Epithelial cell of alveolus of lung (primary cell): ENCODE measurements at places on chromosomes 6 and 20. TPM values are rescaled to one million over a fixed set of nuclear protein-coding genes. Genes with fewer than 3 reads are reported as not detected.

CCDC28A gene
- 15.0 and 17.8 TPM in 2 replicates for total RNA-seq

SMLR1 gene
- total RNA-seq: not detected in 2 replicates

ACSS2 gene
- 30.8 and 97.2 TPM in 2 replicates for total RNA-seq

MYBL2 gene
- total RNA-seq: 9.4 and 32.3 TPM in 2 replicates

CAGE1 gene
- total RNA-seq: under 0.01 TPM in 1 of 2 replicates, not detected in the other

GPX5 gene
- total RNA-seq: not detected in 2 replicates

ZSCAN23 gene
- total RNA-seq: 1.2 and 6.5 TPM in 2 replicates

SEMG1 gene
- total RNA-seq: not detected in 2 replicates

GTF2H4 gene
- total RNA-seq: 12.3 and 22.7 TPM in 2 replicates

TFAP2A gene
- under 0.01 TPM in 1 of 2 replicates, not detected in the other for total RNA-seq

CCND3 gene
- total RNA-seq: 92.1 and 128 TPM in 2 replicates

TREML1 gene
- total RNA-seq: not detected in 2 replicates

SLA2 gene
- total RNA-seq: not detected in 2 replicates

BMP7 gene
- total RNA-seq: not detected in 2 replicates

PDYN gene
- not detected in 2 replicates for total RNA-seq

RAB44 gene
- total RNA-seq: 0.13 and 0.40 TPM in 2 replicates

OR2H1 gene
- total RNA-seq: not detected in 2 replicates

LBP gene
- total RNA-seq: 1.3 TPM in 1 of 2 replicates, not detected in the other

SCRT2 gene
- total RNA-seq: not detected in 2 replicates

FAXC gene
- total RNA-seq: 2.2 and 3.8 TPM in 2 replicates
